ENCODE measurements at places on chromosomes 5 and 9.

GRCh38 chr5:141934099-141934844 lies 10.6 kb downstream of the DELE1 start:
- no peak for DNase-seq

- DNase-seq, result no peak
Observed at GRCh38 chr9:114950761-114951160, 20.4 kb upstream of the TNFSF8 start.

- peak; percentile 72 for DNase-seq
Observed at GRCh38 chr9:114738581-114739316, 56.8 kb upstream of the TEX48 start.

GRCh38 chr9:93786204-93786603 lies 169.0 kb downstream of the BARX1 start:
- no peak for DNase-seq

- no peak for DNase-seq
Observed at GRCh38 chr5:109329333-109330237, 80.2 kb downstream of the PJA2 start.

DNA sequence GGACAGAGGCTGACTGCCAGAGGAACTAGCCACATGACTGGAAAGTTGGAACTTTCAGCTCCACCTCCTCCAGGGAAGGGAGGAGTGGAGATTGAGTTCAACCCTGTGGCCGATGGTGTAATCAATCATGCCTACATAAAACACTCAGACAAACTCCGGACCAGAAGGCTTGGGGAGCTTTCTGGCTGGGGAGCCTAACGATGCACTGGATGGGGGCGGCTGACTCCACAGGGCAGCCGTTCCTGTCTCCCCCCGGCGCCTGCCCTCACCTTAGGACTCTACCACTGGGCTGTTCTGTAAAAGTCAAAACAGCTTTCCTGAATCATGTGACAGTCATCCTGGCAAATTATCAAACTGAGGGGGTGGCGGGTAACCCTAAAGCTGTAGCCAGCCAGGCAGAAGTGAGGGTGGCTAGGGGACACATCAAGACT lies 58.0 kb downstream of the GOLM1 start:
- no peak for DNase-seq

- no peak for DNase-seq
Observed at GRCh38 chr5:54837093-54837492, 148.3 kb downstream of the ESM1 start.

DNA sequence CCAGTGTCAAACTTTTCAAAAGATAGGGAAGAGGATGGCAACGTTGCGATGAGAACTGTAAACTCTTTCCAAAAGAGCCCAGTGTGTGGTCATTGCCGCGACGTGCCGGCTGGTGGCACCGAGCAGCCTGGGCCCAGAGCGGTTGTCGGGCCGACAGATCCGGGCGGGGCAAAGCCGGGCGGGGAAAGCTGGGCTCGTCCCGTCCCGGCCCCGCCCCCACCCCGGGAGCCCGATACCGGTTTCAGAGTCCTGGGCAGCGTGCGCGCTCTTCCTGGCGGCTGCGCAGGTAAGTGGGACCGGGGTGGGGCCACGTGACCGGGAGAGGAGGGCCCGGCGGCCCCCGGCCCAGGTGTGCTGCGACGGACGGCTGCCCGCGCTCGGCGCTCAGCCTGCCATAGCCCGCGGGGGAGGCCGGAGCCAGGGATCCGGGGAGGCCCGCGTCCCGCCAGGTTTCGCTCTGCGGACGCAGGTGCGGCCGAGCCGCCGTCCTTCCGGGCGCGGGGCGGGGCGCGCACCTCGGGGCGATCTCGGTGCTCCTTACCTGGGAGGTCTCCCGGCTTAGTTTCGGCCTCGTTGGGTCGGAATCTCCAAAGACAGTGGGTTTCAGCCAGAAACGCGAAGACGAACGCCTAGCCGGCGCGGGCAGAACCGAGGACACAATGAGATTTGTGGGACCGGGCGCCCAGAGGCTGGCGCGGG lies at the start of gene MARVELD2:
MARVELD2 (plus strand) TSS at position 232 of the 699 bp plus-strand sequence. CDS start 4,270 bp downstream, outside the sequence.
- peak; percentile 80 for DNase-seq

Measured in GM20000 (cell line).